ENCODE measurements at places on chromosomes 1 and 21.

DNA sequence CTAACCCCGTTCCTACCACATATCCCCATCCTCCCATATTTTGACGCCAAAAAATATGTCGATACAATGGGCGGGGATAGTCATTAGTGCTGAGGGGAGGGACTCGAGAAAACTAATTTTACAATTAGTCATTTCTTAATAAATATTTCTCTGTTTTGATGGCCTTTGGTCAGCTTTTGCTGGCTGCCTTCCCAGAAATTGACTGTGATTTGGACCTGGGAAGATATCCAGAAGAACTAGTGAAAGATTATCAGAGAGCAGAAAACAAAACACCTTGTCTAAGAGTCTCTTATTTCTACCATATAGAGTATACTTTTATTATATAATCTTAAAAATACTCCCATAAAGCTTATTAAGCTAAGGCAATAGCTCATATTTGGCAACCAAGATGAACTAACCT is 247.6 kb downstream of the MRPL39 start:
- no peak for DNase-seq

- no peak for DNase-seq
Measured at GRCh38 chr21:27681841-27682240, 715.0 kb upstream of the ADAMTS5 start.

GRCh38 chr1:208374391-208374941 is 130.3 kb upstream of the PLXNA2 start:
- no peak for DNase-seq

DNA sequence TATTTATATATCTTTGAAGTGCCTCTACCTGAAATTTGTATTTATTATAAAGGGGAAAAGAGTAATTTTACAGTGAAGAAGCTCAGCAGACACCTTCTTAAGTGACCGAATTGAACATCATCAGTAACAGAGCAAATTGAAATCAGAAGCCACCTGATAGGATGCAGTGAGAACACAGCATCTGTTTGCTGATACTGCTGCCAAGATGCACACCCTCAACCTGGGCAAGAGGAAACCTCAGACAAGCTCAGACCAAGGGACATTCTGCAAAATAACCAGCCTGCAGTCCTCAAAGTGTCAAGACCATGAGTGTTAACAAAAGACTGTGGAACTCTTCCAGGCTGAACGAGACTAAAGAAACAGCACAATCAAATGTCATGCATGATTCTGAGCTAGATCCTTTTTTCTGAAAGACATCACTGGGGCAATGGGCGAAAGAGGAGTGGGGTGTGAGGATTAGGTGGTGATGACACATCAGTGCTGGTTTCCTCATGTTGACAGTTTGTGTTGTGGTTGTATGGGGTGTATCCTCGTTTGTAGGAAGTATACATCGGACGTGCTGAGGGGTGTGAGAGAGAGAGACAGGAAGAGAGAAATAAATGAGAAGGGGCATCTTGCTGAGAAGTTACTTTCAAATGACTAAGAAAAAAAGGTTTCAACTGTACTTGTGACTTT is 103.7 kb downstream of the ABCA4 start:
- no peak for DNase-seq

- no peak for DNase-seq
Measured at GRCh38 chr1:44250068-44250781, 37.0 kb downstream of the DMAP1 start.

- no peak for DNase-seq
Measured at GRCh38 chr21:45837936-45838335, 143.6 kb upstream of the COL6A1 start.

- no peak for DNase-seq
Measured at GRCh38 chr1:26856181-26856580, 6.8 kb upstream of the SFN start.

DNA sequence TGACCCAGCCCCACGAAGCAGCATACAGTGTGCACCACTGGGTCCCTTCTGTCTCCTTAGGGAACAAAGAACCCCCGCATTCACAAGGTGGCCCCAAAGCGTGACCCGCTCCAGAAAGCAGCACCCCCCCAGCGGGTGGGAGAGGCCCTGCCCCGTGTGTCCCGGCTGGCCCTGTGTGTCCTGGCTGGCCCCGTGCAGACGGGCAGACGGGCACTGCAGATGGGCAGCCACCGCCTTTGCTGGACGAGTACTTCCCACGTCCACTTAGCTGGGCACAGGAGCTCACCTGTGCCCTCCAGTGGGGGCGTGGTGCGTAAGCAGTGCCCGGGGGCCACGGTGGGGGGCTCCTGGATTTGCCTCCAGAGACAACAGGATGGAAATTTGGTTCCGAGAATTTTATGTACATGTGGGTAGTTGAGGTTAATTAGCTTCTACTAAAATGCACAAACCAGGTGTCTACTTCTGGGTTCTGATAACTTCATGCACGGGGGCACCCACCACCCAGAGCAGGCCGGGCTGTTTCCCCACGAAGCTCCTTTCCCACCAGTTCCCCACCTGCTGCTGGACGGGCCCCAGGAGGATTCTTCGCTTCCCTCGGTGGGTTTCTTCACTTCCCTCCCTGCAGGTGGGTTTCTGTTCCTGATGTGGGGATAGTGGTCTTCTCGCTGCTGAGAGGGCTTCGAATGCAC is 33.2 kb upstream of the SLC19A1 start:
- no peak for DNase-seq

DNA sequence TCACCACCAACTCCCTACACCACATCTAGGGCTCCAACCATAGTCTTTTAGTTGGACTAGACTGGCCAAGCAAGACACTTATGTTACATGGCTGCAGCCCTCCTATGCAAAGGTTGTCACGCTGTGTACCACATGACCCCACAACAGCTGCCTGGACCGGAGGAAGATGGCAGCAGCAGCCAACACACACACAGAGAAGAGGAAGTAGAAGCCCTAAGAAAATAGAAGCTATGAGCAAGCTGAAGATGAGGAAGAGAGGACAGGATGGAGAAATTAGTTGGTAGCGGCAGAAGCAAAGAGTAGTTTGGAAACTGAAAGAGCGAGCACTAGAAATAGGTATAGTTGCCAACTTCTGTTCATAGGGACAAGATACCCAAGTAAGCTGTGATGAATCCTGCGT is 60.8 kb upstream of the RALGPS2 start:
- no peak for DNase-seq

- DNase-seq = no peak
Measured at GRCh38 chr21:41209016-41209619, 41.2 kb downstream of the BACE2 start.

GRCh38 chr21:16330908-16331268 is 601.1 kb downstream of the USP25 start:
- no peak for DNase-seq

All from DMS53 (cell line).